ENCODE measurements at places on chromosomes 12 and 14. TPM values are rescaled to one million over a fixed set of nuclear protein-coding genes. Genes with fewer than 3 reads are reported as not detected.

GRCh38 chr14:96662116-96662970 lies 134.8 kb upstream of the VRK1 start:
- no peak for DNase-seq

- no peak for DNase-seq
Observed at GRCh38 chr14:64038841-64039542, 186.2 kb downstream of the SYNE2 start.

SDR9C7 gene
- total RNA-seq: not detected

DNA sequence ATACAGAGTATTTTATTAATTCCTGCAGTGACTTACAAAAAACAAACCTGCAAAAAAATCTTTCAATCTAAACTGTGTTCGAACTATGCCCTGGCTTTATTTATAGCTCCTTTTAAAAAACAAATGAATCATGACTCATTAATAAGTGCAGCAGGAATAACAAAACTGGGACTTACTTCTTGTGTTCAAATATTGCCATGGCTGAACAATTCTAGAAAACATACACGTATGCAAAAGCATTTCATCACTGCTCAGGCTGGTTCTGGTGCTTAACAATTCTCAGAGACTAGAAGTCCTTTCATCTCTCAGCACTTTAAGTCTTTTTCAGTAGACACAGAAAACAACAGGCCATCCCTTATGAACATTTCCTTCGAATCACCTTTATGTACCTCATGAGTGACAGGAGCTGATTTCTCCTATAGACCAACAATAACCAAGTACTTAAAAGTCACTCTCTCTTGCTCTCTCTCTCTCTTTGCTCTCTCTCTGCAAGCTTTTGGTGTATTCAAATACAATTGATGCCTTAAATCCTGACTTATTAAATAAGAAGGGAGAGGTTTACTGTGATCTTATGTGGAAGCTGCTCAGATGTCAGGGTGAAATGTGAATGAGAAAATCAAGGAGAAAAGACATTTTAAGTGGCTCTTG lies 268.8 kb downstream of the TTC8 start:
- no peak for DNase-seq

CFAP73 gene
- not detected for total RNA-seq

NAA25 gene
- 43.0 TPM for total RNA-seq

- DNase-seq: peak; percentile 100
Observed at GRCh38 chr14:23095196-23096108, at the start of gene C14orf119. TSS of gene C14orf119 (plus strand) at chr14:23095505. CDS start at chr14:23097659, 2,154 bp downstream.

RNU4-1 gene
- total RNA-seq: 1,510 TPM

DNA sequence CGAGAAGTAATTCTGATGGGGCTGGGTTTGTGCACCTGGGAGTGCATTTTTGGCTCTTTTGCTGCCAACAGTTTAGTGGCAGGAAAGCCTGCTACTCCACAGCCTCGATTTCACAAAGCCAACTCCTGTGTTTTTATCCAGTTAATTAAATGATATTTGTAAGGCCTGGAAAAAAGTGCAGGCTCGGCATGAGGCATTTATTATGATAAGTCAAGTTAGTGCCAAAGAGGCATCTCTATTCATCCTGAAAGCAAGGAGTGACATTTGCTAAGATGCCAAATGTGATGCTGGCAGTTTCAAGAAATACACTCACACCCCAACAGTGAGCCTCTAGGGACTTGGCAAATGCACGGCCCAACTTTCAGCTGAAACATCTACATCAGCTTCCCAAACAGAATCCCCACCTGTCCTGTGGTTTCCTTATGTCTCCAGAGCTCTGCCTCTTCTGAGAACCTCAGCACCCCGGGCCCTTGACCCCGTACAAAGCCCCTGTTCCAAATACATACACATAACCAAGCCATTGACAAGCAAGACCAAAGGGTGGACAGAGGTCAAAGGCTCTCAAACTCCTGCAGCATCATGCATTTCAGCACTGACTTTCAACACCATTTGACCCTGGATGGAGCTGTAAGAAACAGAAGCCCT lies 955.1 kb upstream of the TMEM132C start:
- DNase-seq: no peak

SIX6 gene
- total RNA-seq: not detected

- no peak for DNase-seq
Observed at GRCh38 chr14:37369425-37369824, 171.7 kb downstream of the MIPOL1 start.

CLECL1 gene
- total RNA-seq: not detected

PSME2 gene
- total RNA-seq: 143 TPM

HOXC10 gene
- not detected for total RNA-seq

GRCh38 chr14:72023128-72024042 lies 91.2 kb downstream of the RGS6 start:
- no peak for DNase-seq

SLCO1B1 gene
- not detected for total RNA-seq

GRCh38 chr14:100017553-100017952 lies 47.7 kb upstream of the EVL start:
- no peak for DNase-seq

DNA sequence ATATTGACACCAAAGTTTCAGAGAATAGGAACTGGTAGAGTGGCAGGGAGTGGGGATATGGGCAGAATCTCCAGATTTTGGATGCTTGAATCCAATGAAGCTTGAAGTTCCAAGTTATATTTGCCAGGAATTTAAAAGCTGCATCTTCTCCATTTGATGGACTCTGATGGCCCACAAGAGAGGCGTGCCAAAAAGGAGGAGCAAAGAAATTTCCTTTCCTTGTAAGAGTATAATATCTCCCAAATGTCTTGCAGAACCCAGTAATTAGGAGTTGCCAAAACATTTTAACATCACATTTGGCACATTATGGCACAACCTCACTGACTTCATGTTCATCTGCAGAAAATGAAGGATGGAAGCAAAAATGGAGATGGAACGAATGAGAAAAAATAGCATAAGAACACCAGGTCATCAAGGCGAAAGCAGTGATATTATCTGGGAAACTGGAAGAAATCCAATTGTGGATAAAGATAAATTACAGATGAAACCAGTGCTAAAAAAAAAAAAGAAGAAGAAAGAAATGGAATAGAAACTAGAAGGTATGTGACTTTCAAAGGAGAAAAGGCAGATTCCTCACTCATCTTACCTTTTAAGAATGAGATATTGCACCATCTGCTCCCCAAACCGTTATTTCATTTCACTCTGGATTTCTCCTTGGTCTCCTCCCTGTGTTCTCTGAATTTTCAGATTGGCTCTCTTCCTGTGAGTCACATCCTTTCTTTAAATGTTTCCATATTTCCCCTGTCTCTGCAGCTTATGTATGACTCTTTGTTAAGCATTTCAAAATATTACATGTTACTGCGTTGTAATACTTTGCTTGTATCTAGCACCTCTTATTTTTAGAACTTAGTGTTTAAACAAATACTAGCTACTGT lies 13.5 kb upstream of the FLRT2 start:
- no peak for DNase-seq

GRCh38 chr14:28756884-28757570 lies 9.6 kb upstream of the FOXG1 start:
- no peak for DNase-seq

CPM gene
- 5.7 TPM for total RNA-seq

GRCh38 chr14:61421212-61421923 lies 100.0 kb downstream of the PRKCH start:
- DNase-seq: no peak

DNA sequence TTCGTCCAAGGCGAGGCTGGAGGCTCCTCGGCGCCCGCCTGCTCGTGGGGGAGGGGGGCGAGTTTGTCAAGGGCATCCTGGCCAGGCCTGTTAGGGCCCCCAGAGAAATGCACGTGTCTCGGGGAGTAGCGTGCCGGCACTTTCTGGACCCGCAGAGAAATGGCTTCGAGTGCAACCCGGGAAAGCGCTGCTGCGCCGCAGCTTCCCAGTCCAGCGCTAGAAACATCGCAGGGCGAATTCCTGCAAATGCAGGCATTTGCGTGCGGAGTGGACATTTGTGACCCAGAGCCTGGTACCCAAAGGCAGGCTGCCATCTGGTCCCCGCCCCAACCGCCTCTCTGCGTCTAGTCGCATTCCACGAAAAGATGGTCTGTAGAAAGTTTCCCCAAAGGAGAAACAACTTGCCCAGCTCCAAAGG lies 756 bp downstream of the LGR5 start:
- no peak for DNase-seq

DNA sequence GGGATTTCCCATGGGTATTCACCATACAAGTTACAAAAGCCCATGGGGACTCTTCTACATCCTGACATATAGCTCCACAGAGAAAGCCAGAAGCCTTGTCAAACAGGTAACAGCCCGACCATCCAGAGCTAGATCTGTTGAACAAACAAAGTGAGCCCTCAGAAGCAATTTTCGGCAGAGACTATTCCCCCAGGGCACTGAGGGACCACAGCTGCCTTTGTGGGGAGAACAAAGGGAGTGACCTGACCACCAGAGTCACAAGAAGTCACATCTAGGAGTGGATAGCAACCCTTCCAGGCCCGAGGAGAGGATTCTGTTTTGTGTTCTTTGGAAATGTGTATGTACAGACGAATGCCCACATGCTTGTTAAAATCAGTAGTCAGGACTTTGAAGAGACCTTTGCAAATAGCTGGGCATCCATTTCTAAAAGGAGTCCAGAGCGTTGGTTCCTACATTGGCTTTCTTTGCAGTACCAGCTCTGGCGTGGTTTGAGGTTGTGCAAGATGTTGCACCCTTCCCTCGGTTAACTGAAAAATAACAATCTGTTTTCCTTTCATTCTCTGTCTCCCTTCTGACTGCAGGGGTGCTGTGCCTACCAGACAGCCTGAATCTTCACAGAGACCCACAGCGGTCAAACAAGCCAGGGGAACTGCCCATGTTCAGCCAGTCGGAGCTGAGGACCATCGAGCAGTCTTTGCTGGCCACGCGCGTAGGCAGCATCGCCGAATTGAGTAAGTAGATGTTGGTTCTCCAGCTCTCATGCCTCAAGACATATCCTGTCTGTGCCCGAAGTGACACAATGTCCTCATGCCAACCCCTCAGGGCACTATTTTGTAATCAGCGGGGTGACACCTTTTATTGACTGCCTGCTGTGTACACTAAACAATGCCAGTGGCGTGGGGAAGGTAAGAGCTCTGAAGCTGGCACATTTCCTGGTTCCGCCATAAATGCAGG lies 165.4 kb upstream of the PWP1 start:
- no peak for DNase-seq

Measured in naive thymus-derived CD4-positive, alpha-beta T cell (primary cell).